Aorta (tissue), 5 donors: ENCODE measurements at places on chromosomes 4 and X. TPM values are rescaled to one million over a fixed set of nuclear protein-coding genes. Genes with fewer than 3 reads are reported as not detected.

The PPP1R2C gene
- not detected for polyA plus RNA-seq

The BTK gene
- 4.4 TPM for polyA plus RNA-seq

The ADGRG2 gene
- polyA plus RNA-seq: 0.50 TPM

The SHISA3 gene
- 3.3 TPM for polyA plus RNA-seq

The SCRG1 gene
- polyA plus RNA-seq: 13.7 TPM

The DAPP1 gene
- polyA plus RNA-seq: 4.3 TPM

The SOWAHB gene
- 0.88 TPM for polyA plus RNA-seq

The IGFBP7 gene
- 5,050 TPM for polyA plus RNA-seq

The TLR6 gene
- 0.75 TPM for polyA plus RNA-seq

The CENPC gene
- polyA plus RNA-seq: 3.0 TPM

The STBD1 gene
- polyA plus RNA-seq: 11.9 TPM

The ART3 gene
- polyA plus RNA-seq: not detected

The FAM47E gene
- polyA plus RNA-seq: 1.9 TPM

The NUDT11 gene
- 4.9 TPM for polyA plus RNA-seq

The AMBN gene
- not detected for polyA plus RNA-seq

The ALB gene
- 3.8 TPM for polyA plus RNA-seq

The MAGEA4 gene
- polyA plus RNA-seq: not detected

The PRR32 gene
- not detected for polyA plus RNA-seq

The NALF2 gene
- polyA plus RNA-seq: 0.13 TPM

The HSPA4L gene
- 3.1 TPM for polyA plus RNA-seq

The SSX2B gene
- not detected for polyA plus RNA-seq

The RAB40A gene
- polyA plus RNA-seq: 3.5 TPM

The FAM9B gene
- polyA plus RNA-seq: not detected

The SYP gene
- 3.0 TPM for polyA plus RNA-seq

The RNF212 gene
- 0.74 TPM for polyA plus RNA-seq

The JAKMIP1 gene
- 0.08 TPM for polyA plus RNA-seq

The MAOA gene
- polyA plus RNA-seq: 96.8 TPM

The MBNL3 gene
- polyA plus RNA-seq: 0.31 TPM

The ARX gene
- not detected for polyA plus RNA-seq

The PALLD gene
- 253 TPM for polyA plus RNA-seq

The IQSEC2 gene
- polyA plus RNA-seq: 15.4 TPM

The ABRAXAS1 gene
- polyA plus RNA-seq: 13.3 TPM

The TEX11 gene
- not detected for polyA plus RNA-seq

The CT55 gene
- not detected for polyA plus RNA-seq

The F8A2 gene
- polyA plus RNA-seq: not detected

The CITED1 gene
- not detected for polyA plus RNA-seq

The GAB3 gene
- polyA plus RNA-seq: 4.1 TPM
